CD8-positive, alpha-beta T cell (primary cell): ENCODE measurements at places on chromosomes 5 and 9. TPM values are rescaled to one million over a fixed set of nuclear protein-coding genes. Genes with fewer than 3 reads are reported as not detected.

Gene TEK
- total RNA-seq, result not detected

Gene ARL14EPL
- 0.44 TPM for total RNA-seq

DNA sequence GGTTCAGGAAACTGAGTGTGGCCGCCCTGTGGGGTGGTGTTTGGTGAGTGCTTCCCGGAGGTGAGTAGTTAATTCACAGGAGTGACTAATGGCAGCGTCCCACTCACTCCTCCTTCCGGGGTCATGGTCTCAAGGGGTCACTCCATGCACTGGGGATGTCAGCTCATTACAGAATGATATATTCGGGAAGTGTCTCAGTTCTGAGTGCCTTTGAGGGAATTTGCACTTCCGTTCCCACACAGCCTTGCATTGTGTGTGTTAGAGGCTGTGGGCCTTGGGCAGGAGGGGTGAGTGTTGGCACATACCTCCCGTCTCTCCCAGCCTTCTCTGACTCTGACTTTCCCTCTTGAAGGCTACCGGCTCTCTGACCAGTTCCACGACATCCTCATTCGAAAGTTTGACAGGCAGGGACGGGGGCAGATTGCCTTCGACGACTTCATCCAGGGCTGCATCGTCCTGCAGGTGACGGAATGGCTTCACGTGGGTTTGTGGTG lies 10.5 kb upstream of the AHRR start:
- DNase-seq, result no peak

DNA sequence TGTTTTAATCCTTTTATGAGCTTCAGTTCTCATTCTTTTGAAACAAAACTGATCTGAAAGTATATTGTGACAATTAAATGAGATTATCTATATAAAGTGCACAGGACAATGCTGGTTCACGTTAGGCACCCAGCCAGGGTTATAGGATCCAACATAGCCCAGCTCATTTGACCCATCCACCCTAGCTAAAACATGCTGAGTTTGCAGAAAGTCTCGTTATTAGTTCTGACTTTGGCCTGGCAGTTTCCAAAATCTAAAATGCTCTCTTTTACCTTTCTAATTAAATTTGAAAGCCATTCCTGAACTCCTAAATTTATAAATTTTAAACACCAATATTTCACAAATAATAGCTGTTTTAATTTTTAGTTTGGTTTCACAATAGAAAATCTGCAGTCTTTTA lies 131.9 kb upstream of the PTPRD start:
- DNase-seq, result no peak

DNA sequence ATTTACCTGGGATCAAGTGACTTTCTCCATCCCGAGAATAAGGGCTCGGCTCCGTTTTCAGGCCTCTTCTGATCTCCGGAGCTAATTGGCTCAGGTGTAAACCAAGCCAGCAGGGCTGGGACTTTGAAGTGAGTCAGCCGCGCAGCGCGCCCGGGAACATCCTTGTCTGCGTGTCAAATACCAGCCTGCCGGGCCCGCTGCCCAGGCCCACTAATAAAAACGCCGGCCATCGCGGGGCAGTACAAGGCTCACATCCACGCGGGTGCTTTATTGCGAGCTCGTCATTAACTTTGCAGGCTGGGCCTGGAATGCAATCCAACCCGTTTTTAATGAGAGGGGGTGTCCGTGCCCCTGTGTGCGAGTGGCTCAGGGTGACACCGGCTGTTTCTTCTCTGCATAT lies 416.8 kb downstream of the IRX2 start:
- DNase-seq, result no peak

- no peak for DNase-seq
Observed at GRCh38 chr9:77024776-77025545, 5.5 kb downstream of the FOXB2 start.

DNA sequence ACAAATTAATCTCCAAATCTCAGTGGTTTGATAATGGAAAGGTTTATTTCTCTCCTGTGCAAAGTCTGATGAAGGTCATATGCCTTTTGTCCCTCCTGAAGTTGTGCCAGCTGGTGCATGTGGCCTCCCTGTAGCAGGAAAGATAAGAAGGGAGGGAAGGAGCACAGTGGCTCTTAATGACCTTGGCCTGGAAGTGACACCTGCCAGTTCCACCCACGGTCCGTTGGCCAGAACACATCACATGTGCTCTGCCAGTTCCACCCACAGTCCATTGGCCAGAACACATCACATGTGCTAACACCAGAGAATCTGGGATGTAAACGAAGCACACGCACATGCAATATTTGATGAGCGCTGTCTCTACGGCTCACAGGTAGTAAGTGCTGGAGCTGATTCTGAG lies 130.9 kb downstream of the DOCK2 start:
- DNase-seq, result no peak

- DNase-seq, result no peak
Observed at GRCh38 chr5:133214153-133214820, 162.5 kb downstream of the HSPA4 start.
